ENCODE measurements at places on chromosomes 4 and X.

DNA sequence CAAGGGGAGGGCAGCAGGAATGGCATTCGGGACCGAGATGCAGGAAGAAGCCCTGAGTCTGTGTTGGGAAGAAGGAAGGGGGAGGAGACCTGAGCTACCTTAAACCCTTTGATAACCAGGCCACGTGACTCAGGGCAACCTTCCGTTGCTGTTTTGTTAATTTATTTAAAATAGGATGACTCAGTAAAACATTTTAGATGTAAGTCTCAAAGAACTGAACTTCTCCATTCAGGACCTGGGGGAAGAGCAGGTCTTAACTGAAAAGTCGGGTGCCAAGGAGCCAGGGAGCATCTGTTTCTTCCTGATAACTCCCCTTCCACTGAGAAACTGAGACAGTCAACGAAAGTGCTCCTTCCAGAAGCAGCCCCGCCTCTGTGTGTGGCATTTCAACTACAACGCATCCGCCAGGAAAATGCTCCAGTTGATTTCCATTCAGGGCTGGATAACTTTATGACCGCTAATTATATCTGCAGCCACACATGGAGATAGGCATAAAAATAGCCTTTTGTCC, 88.0 kb downstream of the IRF2 start:
- DNase-seq = no peak

DNA sequence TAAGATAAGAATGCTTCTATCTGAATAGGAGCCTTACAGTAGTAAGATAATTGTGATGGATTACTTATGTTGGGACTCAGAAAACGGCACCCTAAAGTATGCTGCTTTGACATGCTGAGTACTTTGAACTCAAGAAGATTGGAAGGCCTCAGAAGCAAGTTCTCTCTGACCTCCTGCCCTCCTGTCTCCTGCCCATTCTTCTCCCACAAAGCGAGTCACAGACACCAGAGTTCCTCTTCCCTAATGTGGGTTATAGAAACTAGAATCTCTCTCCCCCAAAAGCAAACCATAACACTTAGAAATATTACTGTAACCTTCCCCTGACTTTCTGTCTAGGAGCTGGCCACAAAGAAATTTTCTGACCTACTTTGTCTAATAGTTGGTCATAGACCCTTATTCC, 76.5 kb downstream of the DDIT4L start:
- DNase-seq = no peak

- DNase-seq = no peak
These were observed 264.3 kb upstream of the AGTR2 start for GRCh38 chrX:115906276-115906675.

DNA sequence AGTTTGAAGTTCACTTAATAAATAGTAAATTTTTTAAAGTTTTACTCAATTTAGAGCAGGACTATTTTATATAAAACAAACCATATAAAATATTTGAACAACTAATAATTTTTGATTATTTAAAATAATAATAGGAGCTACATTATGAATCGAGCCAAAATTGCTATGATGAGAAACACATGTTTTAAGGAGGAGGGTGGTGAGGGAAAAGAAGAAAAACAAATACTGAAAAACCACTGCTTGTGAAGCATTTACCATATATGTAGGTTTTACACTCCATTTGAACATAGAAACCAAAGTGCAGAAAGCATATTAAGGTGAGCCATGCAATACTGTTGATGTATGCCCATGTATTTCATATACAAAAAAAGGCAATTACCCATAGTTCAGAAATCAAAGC, 448.9 kb downstream of the FSTL5 start:
- peak; percentile 8 for DNase-seq

DNA sequence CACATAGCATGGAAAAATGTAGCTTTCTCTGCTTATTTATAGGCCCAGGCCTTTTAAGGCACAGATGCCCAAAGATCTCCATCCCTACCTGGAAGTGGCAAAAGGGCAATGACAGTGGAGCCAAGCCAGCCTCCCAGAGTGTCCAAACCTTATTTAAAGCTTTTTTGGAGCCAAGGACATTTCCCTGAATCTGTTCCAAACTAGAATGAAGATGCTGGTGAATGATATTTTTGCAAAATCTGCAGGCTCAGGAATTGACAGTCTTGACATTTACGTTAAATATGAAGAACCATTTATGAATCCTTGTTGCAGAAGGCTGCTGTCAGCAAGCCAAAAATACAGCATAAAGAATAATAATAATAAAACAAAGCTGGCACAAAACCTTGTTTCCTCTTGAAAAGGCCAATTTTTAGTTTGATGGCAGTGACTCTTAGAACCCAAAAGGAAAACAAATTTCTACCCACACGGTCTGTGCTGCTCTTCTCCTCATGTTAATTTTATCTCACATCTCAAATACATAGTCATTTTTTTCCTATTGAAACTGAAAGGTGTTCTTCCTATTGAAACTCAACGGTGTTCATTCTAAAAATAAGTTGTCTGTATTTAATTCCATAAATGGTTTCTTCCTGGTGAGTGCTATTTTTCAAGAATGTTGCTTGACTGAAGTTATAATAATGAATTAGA, 206.3 kb upstream of the TBL1X start:
- no peak for DNase-seq

GRCh38 chr4:182495031-182495430, 251.8 kb downstream of the TENM3 start:
- DNase-seq = no peak

DNA sequence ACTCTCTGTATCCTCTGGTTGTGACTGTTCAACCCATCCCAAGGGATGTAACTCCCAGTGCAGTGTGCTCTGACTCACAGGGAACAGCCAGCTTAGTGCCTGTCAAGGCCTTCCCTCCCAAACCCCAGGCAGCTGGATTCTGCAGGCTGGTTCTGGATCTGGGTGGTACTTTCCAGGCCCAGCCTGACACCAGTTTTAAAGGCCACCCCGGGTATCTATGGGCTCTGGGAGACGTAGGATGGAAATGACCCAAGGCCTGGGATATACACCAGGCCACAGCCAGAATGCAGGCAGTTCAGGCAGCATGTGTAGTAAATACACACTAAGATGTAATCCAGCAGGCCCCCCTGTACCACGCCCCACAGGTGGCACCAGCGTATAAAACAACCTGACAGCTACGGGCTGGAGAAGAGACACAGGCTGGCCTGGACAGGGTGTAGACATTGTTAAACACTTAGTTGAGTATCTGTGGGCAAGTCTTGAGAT, 64.2 kb downstream of the SPINK2 start:
- DNase-seq = peak; percentile 24

DNA sequence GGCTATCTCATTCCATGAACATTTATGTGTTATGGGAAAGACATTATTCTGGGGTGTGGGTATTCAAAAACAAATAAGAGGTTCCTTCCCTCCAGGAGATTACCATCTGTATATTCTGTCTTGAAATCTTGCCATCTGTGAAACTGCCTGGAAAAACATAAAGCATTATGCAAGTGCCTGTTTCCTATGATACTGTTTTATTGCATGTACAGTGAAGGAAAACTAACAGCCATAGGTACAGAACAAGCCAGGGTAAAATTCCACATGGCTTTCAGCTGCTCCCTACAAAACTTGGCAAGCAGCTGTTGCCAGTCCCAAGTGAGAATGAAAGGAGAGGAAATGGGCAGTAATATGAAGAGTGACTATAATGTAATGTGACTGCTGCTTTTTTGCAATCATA, 136.0 kb downstream of the GUCY2F start:
- DNase-seq = no peak

DNA sequence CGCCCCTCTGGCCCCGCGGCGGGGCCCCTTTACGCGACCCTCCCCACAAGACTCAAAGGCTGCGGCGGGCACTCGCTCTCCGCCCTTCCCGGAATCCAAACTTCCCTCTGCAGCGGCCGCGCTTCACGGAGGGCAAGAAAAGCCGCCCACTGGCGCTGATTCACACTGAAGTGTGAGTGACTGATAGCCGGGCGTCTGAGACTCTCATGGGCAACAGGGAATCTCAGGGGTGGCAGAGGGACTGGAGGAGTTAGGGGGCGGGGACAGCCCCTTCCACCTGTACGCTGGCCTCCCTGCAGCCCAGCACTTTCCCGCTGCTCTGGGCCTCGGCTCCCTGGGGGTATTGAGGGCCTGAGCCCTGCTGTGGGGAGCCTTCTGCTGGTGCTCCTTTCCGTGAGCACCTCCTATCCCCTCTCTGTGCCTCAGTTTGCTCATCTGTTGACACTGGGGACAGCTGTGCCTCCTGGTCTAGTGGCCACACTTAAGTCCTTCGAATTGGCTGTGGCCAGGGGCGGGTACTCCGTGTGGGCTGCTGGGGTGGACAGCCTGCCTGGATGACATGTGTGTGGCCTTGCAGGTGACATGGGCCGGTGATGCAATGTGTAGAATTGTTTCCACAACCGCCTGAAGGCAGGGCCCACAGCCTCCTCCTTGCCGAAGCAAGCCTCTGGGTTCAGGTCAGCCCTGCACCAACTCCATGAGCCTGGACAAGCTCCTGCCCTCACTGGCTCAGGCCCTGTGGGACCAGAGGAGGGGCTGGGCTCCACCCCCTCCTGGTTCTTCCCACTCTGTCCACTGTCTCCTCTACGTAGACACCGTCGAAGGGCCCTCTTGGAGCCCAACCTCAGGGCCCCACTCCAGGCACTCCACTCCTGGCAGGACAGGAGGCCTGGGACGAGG, 951 bp downstream of the SH3BP2 start:
- DNase-seq = no peak

Measured in fibroblast of skin of left biceps (primary cell).